ENCODE measurements at places on chromosomes 2 and 18.

GRCh38 chr2:222295368-222296062 lies 3.3 kb downstream of the PAX3 start:
- no peak for DNase-seq

- no peak for DNase-seq
Measured at GRCh38 chr2:197821550-197822289, 17.3 kb downstream of the PLCL1 start.

GRCh38 chr18:74715865-74716712 lies 118.4 kb downstream of the ZNF407 start:
- DNase-seq, result no peak

- peak; percentile 28 for DNase-seq
Measured at GRCh38 chr2:17043173-17043572, 377.5 kb upstream of the CYRIA start.

DNA sequence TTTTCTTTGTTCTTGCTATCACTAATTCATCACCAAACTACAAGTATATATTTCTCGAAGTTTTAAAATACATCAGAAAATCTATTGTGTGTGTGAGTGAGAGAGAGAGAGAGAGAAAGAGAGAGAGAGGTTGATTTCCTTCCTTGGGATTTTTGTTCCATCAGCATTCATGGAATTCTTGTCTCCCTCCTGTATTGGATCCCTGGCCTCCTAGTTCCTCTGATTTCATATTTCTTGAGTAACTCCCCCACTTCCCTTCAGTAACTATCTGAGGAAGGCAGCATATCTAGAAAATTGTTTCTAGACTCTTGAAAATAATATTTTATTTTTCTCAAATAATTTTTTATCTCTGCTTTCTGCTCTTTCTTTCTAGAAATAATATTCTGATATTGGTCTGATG lies 13.3 kb upstream of the ACTR2 start:
- no peak for DNase-seq

DNA sequence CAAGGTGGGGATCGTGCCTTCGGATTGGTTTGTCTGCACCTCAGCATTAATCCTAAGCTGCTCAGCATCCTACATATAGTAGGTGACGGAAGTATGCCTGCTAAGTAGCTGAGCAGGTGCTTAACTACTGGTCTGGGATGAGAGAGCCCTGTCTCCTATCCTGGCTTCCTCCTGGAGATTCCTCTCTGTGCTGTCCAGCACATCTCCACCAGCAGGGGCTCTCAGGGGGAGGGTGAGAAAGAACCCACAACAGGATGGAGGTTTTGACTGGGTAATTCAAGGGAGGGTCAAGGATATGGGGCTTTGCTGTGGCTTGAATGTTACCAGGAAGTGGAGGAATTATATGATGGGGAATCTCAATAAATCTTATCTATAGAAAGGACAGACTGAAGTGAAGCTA lies 45.4 kb upstream of the KIF5C start:
- no peak for DNase-seq

DNA sequence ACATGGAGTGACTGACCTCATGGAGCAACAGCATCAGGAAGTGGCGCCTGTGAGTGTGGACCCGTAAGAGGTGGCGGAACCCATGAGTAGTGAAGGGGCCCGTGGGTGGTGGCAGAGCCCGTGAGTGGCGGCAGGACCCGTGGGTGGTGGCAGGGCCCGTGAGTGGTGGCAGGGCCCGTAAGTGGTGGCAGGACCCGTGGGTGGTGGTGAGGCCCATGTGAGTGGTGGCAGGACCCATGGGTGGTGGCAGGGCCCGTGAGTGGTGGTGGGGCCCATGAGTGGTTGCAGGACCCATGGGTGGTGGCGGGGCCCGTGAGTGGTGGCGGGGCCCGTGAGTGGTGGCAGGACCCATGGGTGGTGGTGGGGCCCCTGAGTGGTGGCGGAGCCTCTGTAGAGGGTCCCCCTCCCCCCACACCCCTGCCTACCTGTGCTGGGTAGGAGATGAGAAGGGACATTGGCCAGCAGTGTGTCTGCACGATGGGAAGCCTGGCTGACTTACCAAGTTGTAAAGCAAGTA lies 407.7 kb upstream of the SALL3 start:
- DNase-seq, result no peak

DNA sequence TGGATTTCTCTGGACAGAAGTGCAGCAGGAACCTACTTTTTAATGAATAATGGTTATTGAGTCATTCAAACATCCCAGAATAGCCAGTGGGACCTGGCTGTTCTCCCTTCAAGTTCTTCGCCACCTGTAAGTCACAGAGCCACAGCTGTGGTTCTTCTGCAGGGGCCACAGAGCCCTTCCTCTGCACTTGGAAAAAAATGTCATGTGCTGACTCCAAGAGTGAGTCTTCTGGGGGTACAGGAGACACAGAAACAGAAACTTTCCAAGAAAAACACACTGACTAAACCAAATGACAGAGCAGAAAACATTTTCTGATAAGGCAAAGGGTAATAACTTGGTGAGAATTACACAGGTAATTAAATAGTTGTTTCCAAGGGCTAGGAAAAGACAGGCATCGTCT lies 68.7 kb upstream of the FN1 start:
- no peak for DNase-seq

DNA sequence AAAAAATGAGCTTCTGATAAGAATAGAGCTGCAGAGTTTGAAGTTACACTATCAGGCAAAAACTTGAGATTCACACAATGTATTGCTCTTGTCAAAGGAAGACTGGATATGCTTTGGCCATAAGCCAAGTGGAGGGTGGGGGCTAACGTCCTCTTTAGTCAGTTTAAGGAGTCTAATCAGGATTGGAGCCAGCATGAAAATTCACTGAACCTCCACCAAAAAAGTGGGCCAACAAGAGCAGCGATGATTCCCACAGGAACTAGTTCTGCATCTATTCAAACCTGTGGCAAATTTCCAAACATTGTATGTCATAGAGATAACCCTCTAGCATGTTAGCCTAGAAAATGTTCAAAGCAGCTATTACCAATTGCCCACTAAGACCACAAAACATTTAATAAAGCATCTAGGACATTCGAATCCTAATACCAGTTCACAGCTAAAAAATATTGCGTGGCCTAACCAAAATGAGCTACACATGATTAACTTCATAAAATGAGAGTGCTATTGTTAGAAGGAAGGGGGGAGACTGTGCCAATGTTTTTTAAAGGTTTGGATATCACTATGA lies 43.5 kb upstream of the TMEM247 start:
- DNase-seq, result no peak

DNA sequence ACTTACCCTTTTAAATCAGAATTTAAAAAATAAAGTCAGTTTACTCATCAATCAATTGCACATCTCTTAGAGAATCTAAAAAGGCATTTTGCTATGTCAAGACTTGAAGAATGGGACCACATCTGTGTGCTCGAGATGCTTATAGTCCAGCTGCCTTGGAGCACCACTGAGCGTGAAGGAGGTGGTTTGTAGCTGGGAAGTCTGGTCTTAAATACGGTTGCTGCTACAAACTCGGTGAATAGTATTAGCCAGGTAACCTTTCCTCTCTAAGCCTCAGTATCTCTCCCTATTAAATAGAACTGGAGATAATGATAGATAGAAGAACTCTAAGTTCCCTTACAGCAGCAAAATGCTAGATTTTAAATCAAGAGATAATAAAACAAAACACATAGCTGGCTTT lies 289.7 kb downstream of the TRIB2 start:
- DNase-seq, result no peak

GRCh38 chr2:84038866-84039265 lies 420.2 kb downstream of the SUCLG1 start:
- no peak for DNase-seq

GRCh38 chr18:57819671-57820460 lies 16.8 kb upstream of the ATP8B1 start:
- DNase-seq, result peak; percentile 97

- DNase-seq, result no peak
Measured at GRCh38 chr2:28228434-28228995, 164.1 kb upstream of the FOSL2 start.

DNA sequence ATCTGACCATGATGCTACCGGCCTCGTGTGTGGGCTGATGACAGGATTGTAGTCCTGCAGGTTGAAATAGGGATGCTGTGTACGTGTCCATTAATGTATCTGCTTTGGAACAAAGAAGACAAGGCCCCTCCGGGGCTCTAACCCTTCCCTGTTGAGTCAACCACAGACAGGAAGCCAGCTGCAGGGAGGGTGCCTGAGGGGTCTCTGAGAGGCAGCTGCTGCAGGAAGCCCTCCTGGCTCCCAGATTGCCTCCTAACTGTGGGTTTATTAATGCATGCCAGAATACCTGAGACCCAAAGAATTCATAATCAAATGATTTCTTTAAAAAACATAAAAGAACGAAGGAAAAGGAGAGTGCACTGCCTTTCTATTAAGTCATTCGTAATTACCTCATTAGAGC lies 140.4 kb downstream of the CELF4 start:
- DNase-seq, result peak; percentile 9

- peak; percentile 71 for DNase-seq
Measured at GRCh38 chr18:3540805-3541548, 91.0 kb downstream of the TGIF1 start.

- DNase-seq, result no peak
Measured at GRCh38 chr2:204842068-204842467, 296.8 kb downstream of the PARD3B start.

DNA sequence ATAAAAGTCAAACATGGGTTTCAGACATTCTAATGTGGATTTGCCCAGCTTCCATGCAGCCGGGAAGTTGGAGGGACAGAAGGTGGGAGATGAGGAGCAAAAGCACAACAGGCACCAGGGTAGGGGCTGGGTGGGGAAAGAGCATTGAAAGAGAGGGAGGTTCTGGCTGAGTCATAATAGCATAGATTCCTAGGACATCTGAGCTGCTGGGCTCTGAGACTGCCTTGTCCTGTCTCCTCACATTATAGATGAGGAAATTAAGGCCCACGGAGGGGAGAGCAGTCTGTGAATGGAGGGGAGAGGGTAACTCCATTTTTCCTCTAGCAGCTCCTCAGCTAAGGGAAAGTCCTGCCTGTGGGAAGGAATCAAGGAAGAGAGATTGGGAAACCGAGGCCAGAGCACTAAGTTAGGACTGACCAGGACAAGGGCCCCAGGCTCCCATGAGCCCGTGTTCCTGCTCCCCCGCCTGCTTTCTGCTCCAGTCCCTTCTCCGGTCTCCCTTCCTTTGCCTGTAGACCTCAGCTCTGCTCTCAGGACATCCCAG lies 26.2 kb downstream of the SH2D6 start:
- DNase-seq, result no peak

- peak; percentile 100 for DNase-seq
Measured at GRCh38 chr2:20051532-20052228, at the start of gene LAPTM4A. TSS of gene LAPTM4A (minus strand) at chr2:20051628. CDS start at chr2:20051520, 108 bp downstream.

- peak; percentile 42 for DNase-seq
Measured at GRCh38 chr18:59502274-59503175, 143.5 kb upstream of the LMAN1 start.

DNA sequence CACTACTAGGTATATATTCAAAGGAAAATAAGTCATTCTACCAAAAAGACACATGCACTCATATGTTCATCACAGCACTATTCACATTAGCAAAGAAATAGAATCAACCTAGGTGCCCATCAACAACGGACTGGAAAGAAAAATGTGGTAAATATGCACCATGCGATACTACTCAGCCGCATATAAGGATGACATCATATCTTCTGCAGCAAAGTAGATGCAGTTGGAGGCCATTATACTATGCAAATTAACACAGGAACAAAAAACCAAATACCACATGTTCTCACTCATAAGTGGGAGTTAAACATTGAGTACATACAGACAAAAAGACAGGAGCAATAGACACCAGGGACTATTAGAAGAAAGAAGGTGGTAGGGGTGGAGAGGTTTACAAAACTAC lies 412.1 kb upstream of the CWC22 start:
- DNase-seq, result no peak

GRCh38 chr2:72933646-72934151 lies 16.4 kb downstream of the EMX1 start:
- DNase-seq, result no peak

DNA sequence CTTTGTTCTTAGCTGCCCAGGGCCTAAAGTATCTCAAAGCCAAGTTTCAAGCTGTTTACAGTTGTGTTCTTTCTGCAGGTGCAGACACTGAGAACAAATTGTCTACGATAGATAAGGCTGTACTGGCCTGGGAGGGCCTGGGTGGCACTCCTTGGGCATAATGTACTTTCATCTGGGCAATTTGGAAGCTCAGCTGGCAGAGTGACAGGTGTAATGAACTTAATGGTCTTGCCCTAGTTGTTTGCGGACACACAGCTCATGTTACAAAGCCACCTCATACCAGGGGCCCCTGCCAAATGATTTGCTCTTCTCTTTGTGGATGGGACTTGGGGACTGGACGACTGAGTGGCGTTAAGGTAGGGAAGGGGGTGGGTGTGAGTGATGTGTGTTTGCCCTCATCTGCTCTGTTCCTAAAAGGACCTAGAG lies 4.3 kb downstream of the LDLRAD4 start:
- no peak for DNase-seq

- DNase-seq, result no peak
Measured at GRCh38 chr2:200353120-200353519, 46.6 kb downstream of the SPATS2L start.

DNA sequence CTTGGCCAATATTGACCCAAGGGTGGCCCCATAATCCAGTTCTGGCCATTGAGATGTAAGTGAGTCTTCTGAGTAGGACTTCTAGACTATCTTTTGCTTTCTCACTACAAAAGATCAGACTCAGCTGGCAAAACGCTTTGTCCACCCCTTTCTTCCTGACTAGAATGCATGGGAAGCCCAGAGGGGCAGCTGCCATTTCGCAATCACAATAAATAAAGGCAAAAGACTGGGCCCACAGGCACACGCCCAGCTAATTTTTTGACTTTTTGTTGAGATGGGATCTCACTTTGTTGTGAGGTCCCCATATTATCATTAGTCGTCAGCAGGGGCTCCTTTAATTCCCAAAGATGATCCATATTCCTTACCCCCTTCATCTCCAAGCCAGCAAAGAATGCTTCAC lies 41.1 kb upstream of the SGPP2 start:
- no peak for DNase-seq

DNA sequence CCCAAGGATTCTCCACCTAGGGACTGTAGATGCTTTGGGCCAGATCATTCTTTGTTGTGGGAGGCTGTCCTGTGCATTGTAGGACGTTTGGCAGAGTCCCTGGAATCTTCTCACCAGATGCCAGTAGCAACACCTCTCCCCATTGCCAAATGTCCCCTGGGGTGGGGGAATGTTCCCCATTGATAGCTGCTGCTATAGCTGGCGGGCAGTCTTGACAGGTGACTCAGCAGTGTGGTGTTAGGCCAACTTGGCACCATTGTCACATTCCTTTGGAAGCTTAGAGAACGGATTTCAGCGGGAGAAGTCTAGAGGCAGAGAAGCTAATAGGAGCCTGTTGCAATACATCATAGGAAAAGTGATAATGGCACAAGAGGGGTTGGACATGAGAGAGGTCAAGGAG lies 495.7 kb upstream of the SMIM21 start:
- DNase-seq, result peak; percentile 89

- DNase-seq, result peak; percentile 58
Measured at GRCh38 chr2:115549611-115550130, 1107.2 kb downstream of the DPP10 start.

DNA sequence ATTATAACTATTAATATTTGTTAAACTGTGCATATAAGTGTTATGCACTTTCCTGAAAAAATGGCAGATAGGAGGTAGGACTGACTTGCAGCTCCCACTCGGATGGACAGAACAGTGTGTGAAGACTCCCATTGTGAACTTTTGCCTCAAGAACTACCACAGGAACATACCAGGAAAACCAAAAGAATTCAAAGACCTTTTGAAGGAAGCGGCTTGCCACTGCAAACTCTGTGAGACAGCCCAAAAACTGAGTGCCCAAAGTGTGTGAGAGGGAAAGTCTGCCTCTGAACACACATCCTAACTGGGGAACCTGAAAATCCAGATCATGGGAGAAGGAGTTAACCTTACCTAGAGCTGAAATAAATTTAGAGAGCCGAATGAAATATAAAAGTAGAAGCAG lies 171.0 kb downstream of the ZBTB7C start:
- DNase-seq, result no peak

Data from kidney tubule cell (primary cell).